ENCODE measurements at places on chromosomes 5 and 9.

- DNase-seq, result no peak
Observed at GRCh38 chr5:78837836-78838235, 147.3 kb downstream of the ARSB start.

DNA sequence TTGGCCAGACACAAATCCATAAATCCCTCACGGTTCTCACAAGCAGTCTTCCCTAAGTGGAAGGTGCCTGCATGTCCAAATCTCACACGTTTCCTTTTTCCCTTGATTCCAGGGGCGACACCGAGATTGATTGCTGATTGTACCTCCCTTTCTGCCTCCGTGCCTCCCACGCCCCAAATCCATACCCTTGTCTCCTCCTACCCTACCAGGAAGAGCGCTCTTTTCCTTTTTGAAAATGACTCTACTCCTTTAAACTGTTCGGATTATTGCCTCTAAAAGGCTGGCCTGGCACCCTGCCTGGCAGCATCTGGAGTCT is 4.5 kb downstream of the STC2 start:
- no peak for DNase-seq

DNA sequence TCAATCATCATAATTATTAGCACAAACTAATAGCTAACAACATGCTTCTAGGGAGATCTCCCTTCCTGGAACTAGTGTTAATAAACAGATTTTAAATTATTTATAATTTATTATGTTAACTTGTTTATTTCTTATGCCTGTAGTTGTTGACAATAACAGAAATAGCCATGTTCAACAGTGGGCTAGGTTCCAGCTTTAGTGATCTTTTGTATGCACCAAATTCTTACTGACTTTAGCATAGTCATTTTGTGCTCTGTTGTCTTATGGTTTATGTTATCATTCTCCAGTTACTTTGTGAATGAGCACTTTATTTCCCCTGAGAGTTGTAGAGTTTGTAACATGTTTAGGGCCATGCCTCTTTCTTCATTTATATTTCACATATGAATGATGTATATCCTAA is 70.6 kb downstream of the TMEM252 start:
- DNase-seq, result no peak

DNA sequence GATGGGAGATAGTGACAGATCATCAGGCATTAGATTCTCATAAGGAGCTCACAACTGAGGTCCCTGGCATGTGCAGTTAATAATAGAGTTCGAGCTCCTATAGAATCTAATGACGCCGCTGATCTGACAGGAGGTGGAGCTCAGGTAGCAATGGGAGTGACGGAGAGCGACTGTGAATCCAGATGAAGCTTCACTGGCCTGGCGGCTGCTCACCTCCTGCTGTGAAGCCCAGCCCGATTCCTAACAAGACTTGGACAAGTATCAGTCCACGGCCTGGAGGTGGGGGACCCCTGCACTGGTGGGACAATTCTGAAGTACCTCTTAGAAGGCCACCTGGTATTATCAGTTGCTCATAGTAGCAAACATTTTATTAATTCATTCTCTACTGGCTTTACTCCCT is 377.9 kb upstream of the ITGA1 start:
- no peak for DNase-seq

DNA sequence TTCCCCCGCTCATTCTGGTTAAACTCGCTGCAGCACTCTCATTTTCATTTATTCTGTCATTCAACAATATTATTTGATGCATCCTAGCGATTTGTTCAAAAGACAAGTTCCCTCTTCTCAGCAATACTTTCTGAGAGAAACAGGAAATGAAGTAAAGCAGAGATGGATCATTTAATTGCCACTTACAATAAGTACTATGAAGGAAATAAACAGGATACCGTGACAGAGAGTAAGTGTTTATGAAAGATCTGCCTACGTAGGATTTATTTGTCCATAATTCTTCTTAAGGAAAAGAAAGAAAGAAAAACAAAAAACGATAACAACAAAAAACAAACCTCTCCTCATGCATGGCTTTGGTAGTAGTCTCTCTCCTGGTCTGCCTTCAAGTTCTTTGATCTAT is 406.8 kb upstream of the ZNF608 start:
- DNase-seq, result no peak

- DNase-seq, result no peak
Observed at GRCh38 chr9:20297646-20298084, 324.6 kb downstream of the MLLT3 start.

DNA sequence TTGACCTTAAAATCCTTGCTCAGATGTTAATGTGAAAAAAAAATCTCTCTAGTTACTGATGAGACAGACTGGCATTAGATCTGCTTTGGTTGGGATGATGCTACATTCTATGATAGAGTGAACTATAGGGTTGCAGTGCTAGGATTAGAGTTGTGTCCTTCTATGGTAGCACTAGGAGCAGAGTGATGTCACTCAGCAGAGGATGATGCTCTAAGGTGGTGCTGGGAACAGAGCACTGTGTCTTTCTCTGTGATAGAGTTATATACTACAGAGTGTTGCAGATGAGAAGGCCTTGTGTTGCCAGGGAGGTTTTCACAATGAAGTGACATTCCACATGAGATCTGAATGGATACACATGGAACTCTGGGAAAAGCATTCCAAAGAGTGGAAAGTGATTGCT is 462.3 kb downstream of the CDH12 start:
- DNase-seq, result no peak

GRCh38 chr5:5062525-5063302 is 77.4 kb upstream of the ADAMTS16 start:
- no peak for DNase-seq

- no peak for DNase-seq
Observed at GRCh38 chr9:6382681-6383080, 30.3 kb upstream of the UHRF2 start.

- DNase-seq, result peak; percentile 59
Observed at GRCh38 chr9:127955294-127956015, 17.8 kb upstream of the DPM2 start.

DNA sequence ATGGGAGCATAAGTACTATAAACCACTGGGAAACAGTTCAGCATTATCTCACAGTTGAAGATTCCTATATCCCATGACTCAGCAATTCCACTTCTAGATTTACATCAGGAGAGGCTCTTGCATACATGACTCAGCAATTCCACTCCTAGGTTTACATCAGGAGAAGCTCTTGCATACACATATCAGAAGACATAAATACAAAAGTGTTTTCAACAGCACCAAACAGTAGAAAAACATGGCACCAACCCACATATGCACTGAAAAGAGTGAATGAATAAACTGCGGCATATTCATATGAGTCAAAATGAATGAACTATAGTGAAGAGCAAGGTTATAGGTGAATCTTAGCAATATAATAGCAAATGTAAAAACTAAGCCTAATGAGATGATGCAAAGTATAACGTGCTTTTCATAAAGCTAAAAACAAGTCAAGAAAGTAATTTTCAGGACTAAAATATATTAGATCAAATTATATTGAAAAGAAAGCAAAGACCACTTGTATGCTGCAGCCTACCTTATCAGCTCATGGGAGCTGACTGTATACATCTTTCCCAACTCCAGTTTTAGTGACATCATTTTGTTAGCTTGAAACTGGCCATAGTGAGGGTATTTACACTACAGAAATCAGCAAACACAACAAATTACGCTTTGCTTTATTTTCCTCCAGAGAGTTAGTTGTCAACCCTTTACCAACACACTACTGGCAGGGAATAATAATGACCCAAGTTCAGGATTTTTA is 95.8 kb downstream of the ANKRD18B start:
- DNase-seq, result no peak

DNA sequence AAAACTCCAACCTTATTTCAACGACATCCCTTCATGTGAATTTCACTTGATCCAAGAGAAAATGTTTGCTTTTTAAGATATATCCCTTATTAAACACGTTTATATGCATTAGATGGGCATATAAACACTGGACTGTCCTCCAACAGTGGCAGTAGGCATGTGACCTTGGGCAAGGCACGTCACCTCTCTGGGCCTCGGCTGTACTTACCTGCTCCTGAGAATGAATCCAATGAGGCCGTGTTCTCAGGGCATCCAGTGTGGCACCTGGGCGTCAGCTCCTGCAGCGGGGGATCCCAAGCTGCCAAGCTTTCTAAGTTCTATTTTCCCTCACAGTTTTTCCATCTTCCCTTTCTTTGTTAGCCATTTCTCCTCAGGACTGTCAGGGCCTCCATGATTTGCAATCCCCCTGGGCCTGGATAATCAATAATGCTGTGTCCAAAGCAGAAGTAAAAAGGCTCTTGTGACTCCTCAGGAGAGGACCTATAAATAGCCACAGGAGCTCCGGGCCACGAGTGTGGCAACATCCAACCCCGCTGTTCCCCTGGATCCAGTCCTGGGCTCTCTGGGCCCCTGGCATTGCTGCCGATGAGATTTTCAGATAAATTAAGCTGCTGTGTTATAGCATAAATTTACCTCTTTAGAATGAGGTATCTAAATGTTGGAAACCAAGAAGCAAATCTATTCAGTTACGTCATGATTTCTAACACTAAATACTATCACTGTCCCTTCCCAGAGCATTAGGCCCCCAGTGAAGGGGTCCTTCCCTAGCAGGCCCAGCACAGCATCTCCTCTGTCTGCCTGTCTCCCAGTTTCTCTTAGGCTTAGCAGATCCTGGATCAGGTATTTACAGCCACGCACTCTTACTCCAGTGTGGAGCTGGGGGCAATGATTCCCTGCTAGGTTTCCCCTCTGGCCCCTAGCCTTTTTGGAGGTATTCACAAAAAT is 76.8 kb downstream of the PTPN3 start:
- DNase-seq, result no peak

GRCh38 chr9:35195683-35196082 is 33.9 kb downstream of the UNC13B start:
- DNase-seq, result no peak

DNA sequence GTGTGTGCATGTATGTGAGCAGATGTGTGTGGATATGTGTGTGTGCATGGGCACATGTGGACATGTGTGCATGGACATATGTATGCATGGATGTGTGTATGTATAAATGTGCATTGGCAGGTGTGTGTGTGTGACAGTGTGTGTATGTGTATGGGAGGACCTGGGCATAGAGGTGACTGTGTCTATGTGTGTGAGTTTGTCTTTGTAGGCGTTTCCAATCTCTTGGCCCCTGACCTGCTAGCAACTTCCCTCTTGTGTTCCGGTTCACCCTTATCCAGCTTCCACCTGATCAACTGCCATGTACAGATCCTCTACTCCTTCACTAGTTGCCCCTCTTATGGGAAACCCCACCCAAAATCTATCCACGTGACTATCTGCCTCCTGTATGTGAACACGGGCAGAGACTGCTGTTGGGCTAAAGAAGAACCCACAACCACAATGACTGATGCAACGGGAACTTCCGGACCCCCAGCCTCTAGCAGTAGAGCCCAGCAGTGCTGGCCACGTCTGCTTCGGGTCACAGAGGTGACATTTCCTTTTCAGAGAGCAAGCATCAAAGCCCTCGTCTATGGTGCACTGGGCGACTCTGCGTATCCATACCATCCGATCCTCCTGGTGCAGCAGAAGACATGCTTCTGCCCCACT is 24.9 kb upstream of the GADD45G start:
- DNase-seq, result no peak

GRCh38 chr5:103582364-103582763 is 19.8 kb upstream of the NUDT12 start:
- DNase-seq, result no peak

- DNase-seq, result no peak
Observed at GRCh38 chr9:94944626-94945025, 218.1 kb downstream of the AOPEP start.

- no peak for DNase-seq
Observed at GRCh38 chr5:69450116-69450515, 35.2 kb downstream of the MARVELD2 start.

- no peak for DNase-seq
Observed at GRCh38 chr5:134913254-134913653, 8.3 kb downstream of the PCBD2 start.

DNA sequence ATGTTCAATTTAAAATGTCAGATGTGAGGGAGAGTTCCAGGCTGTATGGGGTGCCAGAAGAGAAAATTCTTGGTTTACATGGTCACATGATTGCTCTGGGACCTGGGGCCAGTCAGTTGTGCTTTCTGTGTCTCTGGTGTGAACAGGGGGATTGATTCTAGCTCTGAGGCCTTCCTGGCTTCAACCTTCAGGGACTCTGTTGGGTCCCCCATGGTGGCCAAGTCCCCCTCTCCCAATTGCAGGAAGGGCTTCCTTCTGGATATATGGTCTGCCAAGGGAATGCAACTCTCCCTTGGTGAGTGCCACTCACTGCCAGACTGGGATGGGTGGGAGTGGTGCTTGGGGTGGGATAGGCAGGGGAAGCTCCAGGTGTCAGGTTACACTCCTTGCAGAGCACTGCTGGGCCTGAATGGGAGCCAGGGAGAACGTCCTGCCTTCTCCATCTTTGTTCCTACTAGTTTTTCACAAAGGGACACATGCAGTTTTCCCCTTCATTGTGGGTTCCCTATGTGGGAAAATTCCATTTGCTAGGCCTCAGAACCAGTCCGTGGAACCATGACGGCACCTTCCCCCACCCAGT is 153.2 kb downstream of the MELK start:
- DNase-seq, result no peak

DNA sequence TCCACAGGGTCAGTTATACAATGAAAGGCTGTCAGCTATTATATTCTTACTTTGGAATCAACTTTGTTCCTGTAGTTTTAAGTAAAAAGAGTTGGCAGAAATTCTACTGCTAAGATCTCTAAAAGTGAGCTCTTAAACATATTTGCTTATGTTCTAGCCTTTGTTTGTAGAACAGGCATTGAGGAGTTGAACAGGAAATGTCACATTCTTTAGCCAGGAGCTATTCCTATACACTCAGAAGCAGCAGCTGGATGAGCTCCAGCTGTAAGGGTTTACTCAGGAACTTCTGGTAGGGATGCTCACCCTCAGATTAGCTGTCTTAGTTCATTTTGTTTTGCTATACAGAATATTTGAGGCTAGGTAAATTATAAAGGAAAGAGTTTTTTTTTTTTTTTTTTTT is 22.4 kb upstream of the SPINK14 start:
- no peak for DNase-seq

DNA sequence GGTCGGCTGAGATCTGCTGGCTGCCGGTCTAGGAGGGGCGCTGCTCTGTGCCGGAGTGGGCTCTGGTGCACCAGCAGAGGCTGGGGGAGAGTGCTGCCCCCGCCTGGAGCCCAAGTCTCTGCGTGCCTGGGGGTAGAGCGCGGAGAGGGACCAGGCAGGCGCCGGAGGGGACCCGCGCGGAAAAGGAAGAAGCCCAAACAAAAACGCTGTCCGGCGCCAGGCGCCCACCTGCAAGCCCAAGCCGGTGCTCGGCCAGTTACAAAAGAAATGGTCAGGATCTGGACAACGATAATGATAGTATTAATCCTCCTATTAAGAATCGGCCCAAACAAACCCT is 571 bp upstream of the S1PR3 start:
- no peak for DNase-seq

- no peak for DNase-seq
Observed at GRCh38 chr9:116716438-116716837, 29.3 kb downstream of the TRIM32 start.

GRCh38 chr5:140633501-140633900 is 526 bp upstream of the CD14 start:
- no peak for DNase-seq

GRCh38 chr5:56128113-56128512 is 105.0 kb downstream of the ANKRD55 start:
- DNase-seq, result no peak

GRCh38 chr9:34650816-34651215 is 1.2 kb upstream of the IL11RA start:
- DNase-seq, result no peak
